Regular cardiac myocyte (primary cell): ENCODE measurements at places on chromosomes 3 and 15. TPM values are rescaled to one million over a fixed set of nuclear protein-coding genes. Genes with fewer than 3 reads are reported as not detected.

PIF1 gene
- total RNA-seq = 6.8 and 9.2 TPM in 2 replicates

GATM gene
- total RNA-seq = 0.19 and 0.56 TPM in 2 replicates

ITIH3 gene
- total RNA-seq = 0.19 and 0.85 TPM in 2 replicates

CCR3 gene
- not detected in 2 replicates for total RNA-seq

PTPN23 gene
- total RNA-seq = 9.9 and 19.9 TPM in 2 replicates

ECE2 gene
- not detected in 2 replicates for total RNA-seq

EXD1 gene
- total RNA-seq = under 0.01 TPM in 1 of 2 replicates, not detected in the other

RARB gene
- 52.7 and 55.0 TPM in 2 replicates for total RNA-seq

THUMPD3 gene
- total RNA-seq = 45.4 and 67.7 TPM in 2 replicates
